Stimulated activated CD4-positive, alpha-beta T cell treated with anti-CD3 and anti-CD28 coated beads, Interleukin-4, amount 100 ng/mL, for 24 hours (primary cell): ENCODE measurements at places on chromosomes 7 and 10.

DNA sequence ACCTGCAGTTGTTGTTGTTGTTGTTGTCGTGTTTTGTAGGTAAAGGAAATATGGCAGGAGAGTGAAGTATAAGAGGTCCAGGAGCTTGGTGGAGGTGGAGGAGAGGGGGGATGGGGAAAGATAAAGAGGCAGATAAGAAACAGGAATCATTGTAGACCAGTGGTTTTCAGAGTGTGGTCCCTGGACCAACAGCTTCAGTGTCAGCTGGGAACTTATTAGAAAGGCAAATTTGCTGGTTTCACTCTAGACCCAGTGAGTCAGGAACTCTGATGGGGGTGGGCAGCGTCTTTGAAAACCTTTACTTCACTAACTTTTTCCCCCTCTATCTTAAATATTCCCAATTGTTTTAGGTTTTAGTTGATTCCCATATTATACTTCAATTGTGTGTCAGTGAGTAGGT, 241.5 kb downstream of the AUTS2 start:
- DNase-seq, result no peak

DNA sequence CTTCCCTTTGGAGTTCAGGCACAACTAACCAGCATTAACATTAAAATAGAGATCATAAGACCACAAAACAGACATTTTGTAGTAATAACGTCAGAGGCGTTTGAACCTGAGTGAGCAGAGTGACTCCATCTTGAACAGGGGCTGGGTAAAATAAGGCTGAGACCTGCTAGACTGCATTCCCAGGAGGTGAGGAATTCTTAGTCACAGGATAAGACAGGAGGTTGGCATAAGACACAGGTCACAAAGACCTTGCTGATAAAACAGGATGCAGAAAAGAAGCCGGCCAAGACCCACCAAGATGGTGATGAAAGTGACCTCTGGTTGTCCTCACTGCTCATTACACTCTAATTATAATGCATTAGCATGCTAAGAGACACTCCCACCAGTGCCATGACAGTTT, 493.2 kb upstream of the AUTS2 start:
- no peak for DNase-seq

- DNase-seq, result no peak
Observed at GRCh38 chr10:116198676-116199035, 74.3 kb downstream of the GFRA1 start.

DNA sequence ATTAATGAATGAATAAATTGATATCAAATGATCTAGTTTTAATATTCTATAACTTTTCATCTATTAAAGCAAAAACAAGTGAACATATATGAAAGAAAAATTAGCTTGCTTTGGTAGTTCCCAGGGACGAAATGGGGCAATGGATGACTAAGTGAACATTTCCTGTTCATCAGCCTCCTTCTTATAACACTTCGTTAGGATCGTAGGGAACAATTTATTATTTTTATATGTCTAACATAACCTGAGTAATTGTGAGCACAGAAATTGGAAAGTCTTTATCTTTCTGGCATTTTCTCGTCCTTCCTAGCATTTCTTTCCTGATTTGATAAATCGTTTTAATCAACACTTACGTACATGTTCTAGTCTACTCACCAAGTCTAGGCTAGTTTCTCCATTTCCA, 59.1 kb upstream of the PPP1R3C start:
- DNase-seq, result no peak

GRCh38 chr10:98217801-98218200, 50.2 kb downstream of the LOXL4 start:
- DNase-seq, result no peak

DNA sequence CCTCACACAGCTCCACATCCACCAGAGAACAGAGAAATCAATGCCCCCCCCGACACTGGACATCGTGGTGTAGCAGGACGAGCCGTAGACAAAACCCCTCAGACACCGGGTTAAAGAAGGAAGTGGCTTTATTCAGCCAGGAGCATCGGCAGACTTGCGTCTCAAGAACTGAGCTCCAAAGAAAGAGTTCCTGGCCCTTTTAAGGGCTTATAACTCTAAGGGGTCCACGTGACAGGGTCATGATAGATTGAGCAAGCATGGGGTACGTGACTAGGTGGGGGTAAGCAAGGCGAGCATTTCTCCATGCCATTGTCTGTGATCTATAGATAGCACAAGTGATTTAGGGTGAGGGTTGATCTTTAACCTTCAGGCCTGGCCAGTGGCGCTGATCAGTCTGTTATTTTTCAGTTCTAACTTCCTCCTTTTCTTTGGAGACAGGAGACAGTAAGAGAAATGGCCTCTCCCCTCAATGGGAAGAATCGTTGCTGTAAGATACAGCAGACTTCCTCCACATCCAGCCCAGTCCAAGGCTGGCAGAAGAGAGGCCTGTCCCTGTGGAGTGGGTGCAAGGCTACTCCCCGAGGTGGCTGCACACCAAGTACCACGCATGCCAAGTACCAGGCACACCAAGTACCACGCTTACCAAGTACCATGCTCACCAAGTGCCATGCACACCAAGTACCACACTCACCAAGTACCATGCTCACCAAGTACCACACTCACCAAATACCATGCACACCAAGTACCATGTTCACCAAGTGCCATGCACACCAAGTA, 19.5 kb upstream of the PPP2R2D start:
- no peak for DNase-seq

DNA sequence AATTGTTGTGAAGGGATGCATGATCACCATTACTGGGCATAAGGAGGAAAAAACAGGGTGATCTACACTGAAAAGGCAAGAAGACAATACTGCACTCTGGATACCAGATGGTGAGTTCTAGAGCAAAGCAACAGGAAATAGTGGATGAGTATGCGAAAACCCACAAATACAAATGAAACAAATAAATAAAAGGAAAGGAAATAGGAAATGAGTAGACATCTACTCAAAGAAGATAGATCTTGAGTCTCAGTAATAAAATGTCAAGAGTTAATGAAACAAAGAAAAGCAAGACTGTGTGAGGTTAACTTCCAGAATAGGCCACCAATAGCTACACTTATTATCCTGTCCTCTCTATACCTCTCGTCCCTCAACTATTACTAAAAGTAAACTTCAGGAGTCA, 11.7 kb downstream of the ORC5 start:
- DNase-seq, result no peak

GRCh38 chr7:17492437-17492836, 194.0 kb downstream of the AHR start:
- DNase-seq, result no peak
